ENCODE measurements at places on chromosomes 6 and 20. TPM values are rescaled to one million over a fixed set of nuclear protein-coding genes. Genes with fewer than 3 reads are reported as not detected.

DNA sequence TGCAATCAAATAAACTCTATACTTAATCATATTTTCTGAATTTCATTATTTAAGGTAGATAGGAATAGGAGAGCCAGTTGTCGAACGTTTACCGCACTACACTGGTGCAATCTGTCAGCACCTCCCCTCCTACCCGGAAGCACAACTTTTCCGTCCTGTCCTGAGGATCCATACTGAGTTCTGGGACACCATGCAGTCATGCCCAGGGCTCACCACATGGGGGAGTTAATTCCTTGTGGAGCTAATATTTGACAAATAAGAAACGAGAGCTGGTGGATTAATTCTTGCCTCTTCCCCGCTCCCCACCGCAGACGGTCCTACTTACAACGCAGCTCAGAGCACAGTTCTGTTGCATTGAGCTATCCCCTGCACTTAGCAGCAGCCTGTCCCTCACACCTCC is 107.7 kb upstream of the RALGAPA2 start:
- DNase-seq = no peak

GRCh38 chr6:170238741-170239565 is 51.9 kb downstream of the DLL1 start:
- DNase-seq = no peak

- no peak for DNase-seq
These were observed 27.3 kb upstream of the ABCC10 start for GRCh38 chr6:43399932-43400487.

OXT gene
- total RNA-seq = not detected

- no peak for DNase-seq
These were observed 176.8 kb downstream of the CD83 start for GRCh38 chr6:14294270-14294951.

DNA sequence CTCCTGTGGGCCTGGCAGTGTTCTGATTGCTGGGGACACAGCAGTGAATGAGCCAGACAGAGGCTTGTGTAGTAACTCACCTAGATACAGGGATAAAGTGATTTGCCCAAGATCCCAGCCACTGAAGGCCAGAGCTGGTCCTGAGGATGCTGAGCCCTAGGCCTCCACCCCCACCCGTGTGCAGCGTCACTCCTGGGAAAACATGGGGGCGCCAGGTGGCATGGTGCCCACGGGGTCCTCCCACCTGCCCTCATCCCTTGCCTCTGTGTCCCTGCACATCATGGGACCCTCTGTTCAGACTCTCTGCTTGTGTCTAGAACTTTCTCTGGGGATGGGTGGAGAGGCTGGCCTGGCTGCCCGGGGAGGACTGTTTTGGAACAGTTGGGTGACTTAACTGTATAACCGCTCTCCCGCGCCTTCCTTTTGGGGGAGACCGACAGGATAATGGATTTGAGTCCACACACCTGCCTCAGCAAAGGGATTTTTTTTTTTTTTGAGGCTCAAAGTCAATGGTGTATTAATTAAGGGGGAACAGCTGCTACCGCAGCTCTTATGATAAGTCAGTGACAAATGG is 19.6 kb downstream of the LEMD2 start:
- no peak for DNase-seq

DNA sequence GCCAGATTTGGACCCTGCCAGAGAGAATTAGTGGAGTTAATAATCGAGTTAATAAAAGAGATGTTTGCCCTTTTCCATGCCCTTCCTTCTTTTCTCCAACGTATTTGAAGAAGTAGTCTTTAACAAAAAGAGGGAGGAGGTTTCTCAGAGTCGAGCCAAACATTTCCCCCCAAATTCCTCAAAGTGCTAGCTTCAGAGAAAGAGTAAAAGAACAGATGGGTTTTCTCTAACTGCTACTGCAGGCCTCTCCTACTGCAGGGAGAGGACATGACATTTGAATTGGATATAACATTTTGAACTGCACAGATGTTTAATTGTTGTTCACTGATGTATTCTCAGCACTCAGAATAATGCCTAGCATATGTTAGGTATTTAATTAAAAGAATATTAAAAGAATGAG is 25.5 kb downstream of the RWDD2A start:
- DNase-seq = no peak
